ENCODE measurements at places on chromosomes 16 and 17.

DNA sequence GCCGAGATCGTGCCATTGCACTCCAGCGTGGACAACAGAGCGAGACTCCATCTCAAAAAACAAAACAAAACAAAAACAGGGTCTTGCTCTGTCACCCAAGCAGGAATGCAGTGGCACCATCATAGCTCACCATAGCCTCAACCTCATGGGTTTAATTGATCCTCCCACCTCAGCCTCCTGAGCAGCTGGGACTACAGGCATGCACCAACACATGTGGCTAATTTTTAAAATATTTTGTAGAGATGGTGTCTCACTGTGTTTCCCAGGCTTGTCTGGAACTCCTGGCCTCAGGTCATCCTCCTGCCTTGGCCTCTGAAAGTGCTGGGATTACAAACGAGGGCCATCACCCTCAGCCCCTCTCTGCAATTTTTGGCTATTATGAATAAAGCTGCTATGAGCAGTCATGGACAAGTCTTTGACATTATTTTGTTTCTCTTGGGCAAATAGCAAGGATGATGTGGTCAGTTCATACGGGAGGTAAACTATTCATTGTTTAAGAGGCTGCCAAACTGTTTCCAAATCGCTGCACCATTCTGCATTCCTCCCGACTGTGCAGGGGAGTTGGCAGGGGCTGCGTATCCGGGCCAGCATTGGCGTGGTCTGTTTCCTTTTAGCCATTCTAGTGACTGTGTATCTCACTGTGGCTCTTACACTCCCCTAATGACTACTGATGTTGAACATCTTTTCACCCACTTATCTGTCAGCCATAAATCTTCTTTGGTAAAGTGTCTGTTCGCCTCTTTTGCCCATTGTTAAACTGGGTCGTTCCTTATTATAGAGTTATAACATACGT is 21.1 kb downstream of the EIF4A3 start:
- no peak for DNase-seq

GRCh38 chr17:40699853-40700252 is 3.7 kb downstream of the KRT24 start:
- DNase-seq, result no peak

DNA sequence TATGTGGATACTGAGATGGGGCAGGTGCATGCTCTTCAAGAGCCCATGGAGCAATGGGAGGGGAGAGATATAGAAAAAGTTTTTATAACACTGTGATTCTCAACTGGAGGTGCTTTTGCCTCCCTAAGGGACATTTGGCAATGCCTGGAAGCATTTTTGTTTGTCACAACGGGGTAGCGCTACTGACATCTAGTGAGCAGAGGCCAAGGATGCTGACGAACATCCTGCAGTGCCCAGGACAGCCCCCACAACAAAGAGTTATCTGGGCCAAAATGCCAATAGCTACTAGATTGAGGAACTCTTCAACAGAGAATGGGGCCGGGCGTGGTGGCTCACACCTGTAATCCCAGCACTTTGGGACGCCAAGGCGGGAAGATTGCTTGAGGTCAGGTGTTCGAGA is 67.2 kb upstream of the CLEC3A start:
- no peak for DNase-seq

DNA sequence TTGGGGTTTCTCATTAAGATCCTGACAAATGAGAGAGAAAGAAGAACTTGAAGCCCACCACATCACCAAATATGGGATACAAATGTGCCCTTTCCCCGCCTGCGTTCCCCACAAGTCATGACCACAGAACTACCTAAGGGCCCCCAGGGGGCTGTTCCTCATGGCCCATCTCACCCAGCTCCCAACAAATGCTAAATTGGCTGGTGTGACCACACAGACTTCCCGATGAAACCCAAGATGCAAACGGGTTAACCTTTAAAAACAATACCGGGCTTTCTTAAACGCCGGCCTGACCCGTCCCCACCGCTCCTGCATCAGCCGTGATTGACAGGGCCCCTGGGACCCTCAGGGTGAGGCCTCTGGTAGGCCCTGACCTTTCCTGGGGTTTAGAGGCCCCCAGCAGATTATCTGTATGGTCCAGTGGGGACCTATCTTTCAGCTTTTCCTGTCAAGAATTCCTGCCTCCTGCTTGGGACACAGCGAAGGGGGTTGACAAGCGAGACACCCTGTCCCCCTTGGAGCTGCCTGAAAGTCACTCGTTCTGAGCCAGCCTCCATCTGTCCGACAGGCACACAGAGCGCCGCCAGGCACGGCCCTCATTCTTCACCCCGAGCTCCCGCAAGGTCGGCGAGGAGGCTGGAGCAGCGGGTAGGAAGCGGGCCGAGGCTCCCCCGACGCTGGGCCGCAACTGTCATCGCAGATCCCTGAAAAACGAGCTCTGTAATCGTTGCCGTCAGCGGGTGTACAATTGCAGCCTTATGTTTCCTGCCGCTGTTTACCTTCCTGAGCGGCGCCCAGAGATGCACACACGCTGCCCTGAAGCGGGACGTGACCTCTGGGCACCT is 300.1 kb downstream of the FOXL1 start:
- DNase-seq, result no peak

GRCh38 chr16:86398201-86398600 is 112.1 kb upstream of the FOXF1 start:
- no peak for DNase-seq

- DNase-seq, result no peak
Measured at GRCh38 chr17:49210158-49211029, at the start of the genes ABI3 and GNGT2. ABI3 (plus strand) TSS chr17:49210707; CDS start chr17:49210725, 18 bp downstream. GNGT2 (minus strand) TSS chr17:49210574; CDS start chr17:49207422, 3,152 bp downstream.

GRCh38 chr17:69192754-69193153 is 35.9 kb downstream of the ABCA10 start:
- no peak for DNase-seq

GRCh38 chr17:35372846-35373533 is 431 bp downstream of the SLFN11 start:
- DNase-seq, result no peak

- no peak for DNase-seq
Measured at GRCh38 chr16:14499110-14499509, 130.9 kb downstream of the PARN start.

DNA sequence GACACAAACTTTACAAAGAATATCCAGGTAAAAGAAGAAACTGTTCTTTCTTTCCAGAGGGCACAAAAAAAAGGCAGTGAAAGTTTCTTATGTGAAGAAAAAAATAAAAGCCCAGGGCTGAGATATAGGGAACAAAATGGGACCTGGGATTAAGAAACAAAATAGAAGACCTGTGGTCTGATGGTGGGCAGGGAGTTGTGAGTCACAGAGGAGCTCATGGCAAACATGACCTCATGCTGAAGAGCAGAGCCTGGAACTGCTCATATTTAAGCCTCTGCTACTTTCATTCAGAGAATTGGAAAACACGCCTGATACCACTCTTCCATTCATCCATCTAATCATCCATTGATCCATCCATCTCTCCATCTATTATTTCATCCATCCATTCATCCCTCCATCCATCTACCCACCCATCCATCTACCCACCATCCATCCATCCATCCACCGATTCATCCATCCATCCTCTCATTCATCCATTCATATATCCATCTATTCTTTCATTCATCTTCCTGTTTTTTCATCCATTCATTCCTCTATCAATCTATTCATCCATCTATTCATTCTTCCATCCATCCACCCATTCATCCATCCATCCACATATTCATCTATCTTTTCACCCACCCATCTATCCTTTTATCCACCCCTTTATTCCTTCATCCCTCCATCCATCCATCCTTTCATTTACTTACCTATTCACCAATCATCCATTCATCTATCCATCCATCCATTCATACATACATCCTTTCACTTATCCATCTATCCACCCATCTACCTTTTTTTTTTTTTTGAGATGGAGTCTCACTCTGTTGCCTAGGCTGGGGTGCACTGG is 30.0 kb downstream of the WFDC1 start:
- DNase-seq, result no peak

DNA sequence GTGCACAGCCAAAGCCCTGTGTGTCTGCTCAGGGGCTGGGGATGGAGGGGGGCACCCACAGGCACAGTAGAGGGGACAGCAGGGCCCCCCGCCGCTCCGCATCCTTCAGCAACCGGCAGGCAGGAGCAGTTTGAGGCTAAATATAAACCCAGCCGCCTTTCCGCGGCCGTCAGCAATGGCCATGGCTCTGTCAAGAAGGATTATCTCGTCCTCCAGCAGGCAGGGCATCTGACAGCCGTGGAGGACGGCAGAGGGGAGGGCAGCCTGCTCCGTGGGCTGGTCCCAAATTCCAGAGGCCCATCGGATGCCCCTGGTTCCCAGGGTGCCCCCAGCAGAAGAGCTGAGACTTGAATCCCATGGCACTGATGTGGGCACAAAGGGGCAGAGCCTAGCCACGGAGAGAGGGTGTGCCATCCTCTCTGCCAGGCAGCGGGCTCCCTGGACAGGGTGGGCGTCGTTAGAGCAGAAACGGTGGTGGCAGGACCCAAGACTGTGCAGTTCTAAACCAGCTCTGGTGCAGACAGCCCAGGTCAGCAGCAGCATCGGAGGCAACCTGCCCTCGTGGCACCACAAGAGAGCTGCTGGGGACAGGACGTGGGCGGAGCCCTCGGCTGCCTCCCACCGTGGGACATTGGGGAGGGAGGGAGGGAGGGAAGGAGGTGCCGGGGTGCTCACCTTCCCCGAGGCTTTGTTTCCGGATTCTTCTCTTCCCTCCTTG is 198.8 kb upstream of the CIBAR2 start:
- DNase-seq, result no peak

DNA sequence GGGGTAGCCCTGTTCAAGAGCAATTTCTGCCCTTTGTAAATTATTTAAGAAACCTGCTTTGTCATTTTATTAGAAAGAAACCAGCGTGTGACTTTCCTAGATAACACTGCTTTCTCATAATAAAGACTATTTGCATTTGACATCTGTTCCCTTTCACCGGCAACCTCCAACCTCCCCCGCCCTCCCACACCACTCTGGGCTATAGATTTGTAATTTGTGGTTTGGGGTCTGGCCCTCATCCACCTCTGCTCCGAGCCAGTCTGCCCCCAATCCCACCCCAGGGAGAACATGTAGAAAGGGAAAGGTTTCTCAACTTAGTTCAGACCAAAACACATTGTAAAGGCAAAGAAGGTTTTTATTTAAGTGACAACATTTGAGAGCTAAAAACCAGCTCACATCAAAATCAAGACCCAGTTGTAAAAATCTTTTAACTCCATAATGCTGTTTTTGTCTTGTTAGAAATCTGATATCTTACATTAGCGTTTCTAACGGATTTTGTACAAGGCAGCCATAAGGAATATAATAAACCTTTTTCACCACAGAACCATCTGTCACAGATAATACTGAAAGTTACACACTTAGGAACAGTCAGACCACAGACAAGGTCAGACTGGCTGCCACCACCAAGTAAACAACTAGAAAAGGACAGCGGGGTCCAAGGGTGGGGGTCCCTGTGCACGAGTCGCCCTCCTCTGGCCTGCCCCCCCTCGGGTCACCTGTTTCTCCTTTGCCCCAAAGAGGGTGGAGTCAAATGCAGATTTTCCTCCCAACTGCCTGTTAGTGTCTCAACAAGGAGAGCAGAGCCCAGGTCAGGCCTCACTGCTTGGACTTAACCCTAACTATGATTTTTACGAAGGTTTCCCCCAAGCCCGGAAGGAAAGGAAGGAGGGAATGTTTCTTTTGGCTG is 6.9 kb downstream of the PIMREG start:
- no peak for DNase-seq

- DNase-seq, result no peak
Measured at GRCh38 chr17:17239832-17240231, 2.9 kb upstream of the FLCN start.

DNA sequence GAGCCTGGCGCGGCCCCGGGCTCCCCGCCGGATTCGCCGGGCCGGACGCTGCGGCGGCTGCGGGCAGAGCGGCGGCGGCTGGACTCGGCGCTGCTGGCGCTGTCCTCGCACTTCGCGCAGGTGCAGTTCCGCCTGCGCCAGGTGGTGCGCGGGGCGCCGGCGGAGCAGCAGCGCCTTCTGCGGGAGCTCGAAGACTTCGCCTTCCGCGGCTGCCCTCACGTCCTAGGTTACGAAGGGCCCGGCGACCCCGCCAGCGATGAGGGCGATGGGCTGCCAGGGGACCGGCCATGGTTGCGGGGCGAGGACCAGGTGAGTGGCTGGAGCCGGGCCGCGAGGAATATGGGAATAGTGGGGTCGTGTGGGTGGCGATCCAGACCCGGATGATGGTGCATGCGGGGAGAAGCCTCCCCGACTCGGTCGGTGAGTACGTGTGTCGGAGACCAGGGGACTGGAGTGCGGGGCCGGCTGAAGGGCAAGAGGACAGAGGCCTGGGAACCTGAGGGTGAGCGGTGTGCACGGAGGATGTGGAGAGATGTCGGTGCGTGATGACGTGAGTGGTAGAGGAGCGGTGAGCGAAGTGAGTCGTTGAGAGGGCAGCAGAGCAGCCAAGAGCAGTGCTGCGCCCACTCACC is 517 bp downstream of the RUNDC1 start:
- DNase-seq, result peak; percentile 13

DNA sequence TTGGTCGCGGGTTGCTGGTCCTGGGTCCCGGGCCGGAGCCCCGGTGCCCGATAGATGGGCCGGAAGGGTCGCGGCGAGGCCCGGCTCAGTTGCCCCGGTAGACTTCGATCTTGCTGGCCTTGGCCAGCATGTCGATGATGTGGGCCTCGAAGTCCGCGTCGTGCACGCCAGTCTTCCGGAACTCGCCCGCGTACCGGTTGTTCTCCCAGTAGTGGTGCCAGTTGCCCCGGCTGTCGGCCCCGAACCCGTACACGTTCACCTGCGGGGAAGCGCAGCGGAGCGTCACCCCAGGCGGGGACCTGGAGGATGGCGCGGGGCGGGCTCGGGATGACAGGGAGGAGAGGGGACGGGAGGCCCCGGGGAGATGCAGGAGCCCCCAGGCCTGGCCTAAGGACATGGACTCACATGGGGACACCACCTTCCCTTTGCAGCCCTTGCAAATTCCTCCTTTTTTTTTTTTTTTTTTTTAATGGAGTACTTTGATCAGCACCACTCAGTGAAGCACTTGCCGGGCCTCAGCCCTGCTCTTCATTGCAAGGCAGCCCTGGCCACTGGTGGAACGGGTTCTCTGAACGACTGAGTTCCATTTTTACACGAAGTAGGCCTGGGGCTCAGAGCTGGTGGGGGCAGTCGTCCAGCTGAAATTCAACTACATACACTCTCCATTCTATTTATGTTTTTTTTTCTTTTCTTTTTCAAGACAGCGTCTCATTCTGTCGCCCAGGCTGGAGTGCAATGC is 35.1 kb downstream of the DDX19A start:
- DNase-seq, result no peak

DNA sequence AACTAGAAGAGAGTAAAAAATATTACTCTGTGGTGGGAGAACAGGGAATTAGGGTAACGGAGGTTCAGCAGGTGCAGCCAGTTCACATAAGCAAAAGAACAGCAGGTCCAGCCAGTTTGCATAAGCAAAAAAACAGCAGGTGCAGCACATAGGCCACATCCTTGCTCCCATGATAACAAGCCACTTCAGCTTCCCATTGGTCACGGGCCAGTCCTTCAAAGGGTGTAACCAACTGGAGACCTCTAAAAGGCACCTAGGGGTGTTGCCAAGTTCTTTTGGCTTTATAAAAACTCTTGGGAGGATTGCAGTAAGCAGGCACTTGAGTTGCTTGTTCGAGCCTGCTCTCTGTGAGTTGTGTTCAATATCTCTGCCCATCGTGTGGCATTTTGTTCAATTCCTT is 488.1 kb downstream of the XYLT1 start:
- DNase-seq, result no peak
